ENCODE measurements at places on chromosomes 6 and 20. TPM values are rescaled to one million over a fixed set of nuclear protein-coding genes. Genes with fewer than 3 reads are reported as not detected.

MUC22 gene
- total RNA-seq = not detected

HMGCLL1 gene
- 14.3 TPM for total RNA-seq

ARMC12 gene
- total RNA-seq = 0.86 TPM

OVOL2 gene
- total RNA-seq = not detected

SPEF1 gene
- total RNA-seq = 28.5 TPM

LTA gene
- total RNA-seq = 0.36 TPM

MROH8 gene
- total RNA-seq = 6.6 TPM

SNAP25 gene
- total RNA-seq = 97.4 TPM

LINC00237 gene
- not detected for total RNA-seq

ADAM33 gene
- total RNA-seq = 0.25 TPM

GRM4 gene
- 3.4 TPM for total RNA-seq

ZNF334 gene
- total RNA-seq = 9.7 TPM

POPDC3 gene
- total RNA-seq = 4.7 TPM

LCA5 gene
- 11.6 TPM for total RNA-seq

MEP1A gene
- 0.05 TPM for total RNA-seq

FAM83C gene
- 0.23 TPM for total RNA-seq

HLA-DRB5 gene
- total RNA-seq = not detected

THBS2 gene
- 0.59 TPM for total RNA-seq

RFX6 gene
- 0.05 TPM for total RNA-seq

PI16 gene
- total RNA-seq = 1.5 TPM

Data from motor neuron (in vitro differentiated cells).